Activated CD8-positive, alpha-beta memory T cell treated with anti-CD3 and anti-CD28 coated beads for 1 hour (primary cell): ENCODE measurements at places on chromosomes 3 and 15.

GRCh38 chr15:98380721-98381120, 267.6 kb upstream of the IGF1R start:
- DNase-seq, result no peak

GRCh38 chr15:40847223-40847961, 3.5 kb downstream of the SPINT1 start:
- no peak for DNase-seq

GRCh38 chr3:35745351-35745750, 106.0 kb downstream of the ARPP21 start:
- no peak for DNase-seq

- no peak for DNase-seq
Measured at GRCh38 chr15:74337607-74338211, 29.7 kb downstream of the CYP11A1 start.

DNA sequence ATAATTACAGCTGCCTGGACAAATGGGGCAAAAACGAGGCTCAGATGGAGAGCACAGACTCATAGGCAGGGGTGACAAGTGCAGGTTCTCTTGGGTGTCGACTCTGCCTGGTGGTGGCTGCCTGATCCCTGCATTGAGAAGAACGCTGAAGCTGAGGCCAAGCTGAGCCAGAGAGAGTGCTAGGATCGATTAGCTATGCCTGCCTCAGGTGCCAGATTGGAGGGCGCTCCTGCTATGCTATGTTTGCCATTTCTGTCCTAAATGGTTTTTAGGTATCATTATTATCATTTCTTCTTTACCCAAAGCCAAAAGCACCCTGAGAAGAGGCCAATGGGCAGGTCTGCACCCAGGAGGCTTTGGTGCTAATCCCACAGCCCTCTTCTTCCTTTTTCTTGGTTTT, 53.9 kb upstream of the SLC6A11 start:
- DNase-seq, result no peak

DNA sequence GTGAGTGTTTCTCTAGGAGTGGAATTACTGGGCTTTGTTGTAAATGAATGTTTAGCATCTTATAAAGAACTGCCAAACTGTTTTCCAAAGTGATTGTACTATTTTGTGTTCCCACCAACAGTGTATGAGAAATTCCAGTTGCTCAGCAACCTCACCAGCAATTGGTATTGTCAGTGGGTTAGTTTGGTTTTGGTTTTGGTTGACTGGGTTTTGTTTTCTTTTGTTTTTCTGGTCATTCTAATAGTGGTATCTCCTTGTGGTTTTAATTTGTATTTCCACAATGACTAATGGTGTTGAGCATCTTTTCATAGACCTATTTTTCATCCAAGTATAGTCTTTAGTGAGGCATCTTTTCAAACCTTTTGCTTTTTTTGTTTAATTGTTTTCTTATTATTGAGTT, 27.1 kb downstream of the FILIP1L start:
- DNase-seq, result no peak

- DNase-seq, result no peak
Measured at GRCh38 chr3:35064761-35065160, 574.6 kb upstream of the ARPP21 start.

- no peak for DNase-seq
Measured at GRCh38 chr3:107283948-107284347, 93.3 kb upstream of the CCDC54 start.

GRCh38 chr15:61519296-61519695, 290.2 kb upstream of the RORA start:
- DNase-seq, result no peak

GRCh38 chr15:45111390-45112142, 2.4 kb downstream of the DUOX2 start:
- no peak for DNase-seq

DNA sequence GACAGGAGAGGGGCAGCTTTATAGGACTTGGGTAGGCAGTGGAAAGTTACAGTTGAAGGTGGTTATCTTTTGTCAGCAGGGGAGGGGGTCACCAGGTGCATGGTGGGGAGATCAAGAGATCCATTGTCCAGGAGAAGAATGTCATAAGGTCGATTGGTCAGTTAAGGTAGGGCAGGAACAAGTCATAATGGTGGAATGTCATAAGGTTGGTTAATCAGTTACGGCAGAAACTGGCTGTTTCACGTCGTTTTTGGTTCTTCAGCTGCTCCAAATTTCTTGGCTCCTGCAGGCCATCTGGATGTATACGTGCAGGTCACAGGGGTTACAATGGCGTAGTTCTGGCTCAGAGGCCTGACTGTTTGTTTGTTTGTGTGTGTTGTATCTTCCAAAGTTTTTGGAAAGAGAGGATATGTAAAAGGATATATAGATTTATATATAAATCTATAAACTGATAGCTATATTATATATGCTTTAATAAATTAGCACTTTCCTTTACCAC, 565.1 kb downstream of the ZNF385D start:
- no peak for DNase-seq

- peak; percentile 80 for DNase-seq
Measured at GRCh38 chr3:52001443-52001974, 5.8 kb upstream of the RPL29 start.

- no peak for DNase-seq
Measured at GRCh38 chr3:45088543-45089358, 57.4 kb downstream of the CDCP1 start.

GRCh38 chr3:124699686-124700396, 30.4 kb upstream of the UMPS start:
- DNase-seq, result no peak

DNA sequence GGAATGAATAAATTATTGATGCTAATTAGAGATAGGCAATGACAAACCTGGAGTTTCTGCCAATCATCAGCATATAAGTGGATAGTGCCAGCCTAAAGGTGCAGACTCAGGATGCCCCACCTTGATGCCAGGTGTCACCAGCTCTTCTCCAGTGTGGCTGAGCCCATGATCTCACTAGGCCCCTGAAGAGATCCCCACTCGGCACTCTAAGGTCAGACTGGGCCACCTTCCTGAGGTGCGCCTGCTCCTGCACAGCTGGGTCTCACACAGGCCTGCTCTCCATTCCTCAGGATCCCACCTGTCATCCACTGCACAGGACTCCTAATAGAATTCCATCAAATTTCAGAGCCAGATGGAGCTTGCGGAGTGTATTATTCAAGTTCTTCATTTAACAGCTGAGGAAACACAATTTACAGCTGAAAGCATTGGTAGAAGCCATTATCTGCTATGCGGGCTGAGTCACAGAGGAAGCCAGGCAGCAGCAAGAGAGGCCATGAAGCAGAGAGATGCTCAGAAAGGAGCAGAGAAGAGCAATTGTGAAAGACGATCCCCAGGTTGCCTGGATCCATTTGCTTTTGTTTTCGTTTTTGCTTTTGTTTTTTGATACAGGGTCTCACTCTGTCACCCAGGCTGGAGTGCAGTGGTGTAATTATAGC, 25.1 kb upstream of the FSTL1 start:
- no peak for DNase-seq

DNA sequence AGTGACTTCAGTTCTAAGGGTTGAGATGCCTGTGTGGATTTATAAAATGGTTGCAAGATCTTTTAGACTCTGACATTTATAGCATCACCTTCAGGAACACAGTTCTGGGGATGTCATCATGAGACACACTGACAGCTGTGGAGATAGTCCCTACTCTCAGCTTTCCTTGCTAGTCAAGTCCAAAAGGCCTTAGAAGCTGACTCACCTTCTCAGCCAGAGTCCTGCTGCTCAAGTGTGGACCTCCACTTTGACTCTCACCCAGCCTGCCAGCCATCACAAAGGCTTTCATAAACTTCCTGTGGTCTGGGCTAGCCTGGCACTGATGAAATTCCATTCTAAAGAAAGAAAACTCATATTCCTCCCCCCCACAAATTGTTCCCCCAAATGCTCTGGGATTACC, 44.8 kb downstream of the TMEM39A start:
- DNase-seq, result no peak

DNA sequence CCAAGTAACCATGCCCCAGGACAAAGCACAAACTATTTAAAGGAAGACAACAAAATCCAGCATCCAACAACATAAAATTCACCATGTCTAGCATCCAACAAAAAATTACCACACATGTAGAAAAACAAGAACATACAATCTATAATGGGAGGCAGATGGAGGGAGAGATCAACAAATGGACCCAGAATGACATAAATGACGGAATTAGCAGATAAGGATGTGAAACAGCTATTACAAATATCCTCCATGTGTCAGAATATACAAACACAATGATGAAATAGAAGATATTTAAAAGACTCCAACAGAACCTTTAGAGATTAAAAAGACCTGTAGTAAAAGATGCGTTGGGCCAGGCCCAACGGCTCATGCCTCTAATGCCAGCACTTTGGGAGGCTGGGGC, 10.8 kb downstream of the LYSMD4 start:
- DNase-seq, result no peak

DNA sequence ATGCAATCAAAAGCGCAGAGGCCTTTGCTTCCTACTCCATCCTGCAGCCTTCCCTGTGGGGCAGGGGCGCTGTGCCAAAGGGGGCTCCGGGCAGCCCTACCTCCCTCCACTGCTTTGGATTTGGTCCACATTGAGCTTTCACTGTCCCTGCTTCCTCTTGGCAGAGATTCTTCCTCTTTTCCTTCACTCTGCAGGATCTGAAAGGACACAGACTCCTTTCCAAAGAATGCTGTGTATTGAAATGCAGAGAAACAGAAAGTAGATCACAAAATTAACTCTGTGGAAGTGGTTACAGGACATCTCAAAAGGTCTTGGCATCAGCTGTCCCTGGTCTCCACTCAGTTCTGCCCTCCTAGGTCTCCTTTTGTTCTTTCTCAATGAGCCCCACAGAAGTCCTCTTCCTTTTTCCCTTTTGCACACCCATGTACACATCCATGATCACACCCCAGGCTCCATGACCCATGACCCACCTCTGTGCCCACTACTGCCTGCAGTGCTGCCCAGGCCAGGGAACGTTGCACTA, 64.1 kb downstream of the CCR1 start:
- no peak for DNase-seq

DNA sequence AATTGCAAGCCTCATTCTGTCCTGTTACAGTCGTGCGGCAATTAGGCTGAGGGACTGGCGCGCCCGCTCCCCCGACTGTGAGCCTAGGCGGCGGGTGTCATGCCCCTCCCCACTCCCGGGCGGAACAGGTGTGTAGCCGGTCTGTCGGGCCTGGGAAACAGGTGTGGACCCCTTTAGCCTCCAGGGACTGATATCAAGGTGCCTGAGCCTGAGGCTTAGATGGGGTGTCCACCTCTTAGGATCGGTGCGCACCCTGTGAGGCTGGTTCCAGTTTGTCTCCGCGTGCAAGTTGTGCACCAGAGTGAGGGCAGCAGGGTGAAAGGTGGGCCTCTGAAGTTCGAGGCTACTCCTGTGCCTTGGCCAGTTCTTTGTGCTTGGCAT, 686 bp downstream of the VPS8 start:
- DNase-seq, result peak; percentile 8

DNA sequence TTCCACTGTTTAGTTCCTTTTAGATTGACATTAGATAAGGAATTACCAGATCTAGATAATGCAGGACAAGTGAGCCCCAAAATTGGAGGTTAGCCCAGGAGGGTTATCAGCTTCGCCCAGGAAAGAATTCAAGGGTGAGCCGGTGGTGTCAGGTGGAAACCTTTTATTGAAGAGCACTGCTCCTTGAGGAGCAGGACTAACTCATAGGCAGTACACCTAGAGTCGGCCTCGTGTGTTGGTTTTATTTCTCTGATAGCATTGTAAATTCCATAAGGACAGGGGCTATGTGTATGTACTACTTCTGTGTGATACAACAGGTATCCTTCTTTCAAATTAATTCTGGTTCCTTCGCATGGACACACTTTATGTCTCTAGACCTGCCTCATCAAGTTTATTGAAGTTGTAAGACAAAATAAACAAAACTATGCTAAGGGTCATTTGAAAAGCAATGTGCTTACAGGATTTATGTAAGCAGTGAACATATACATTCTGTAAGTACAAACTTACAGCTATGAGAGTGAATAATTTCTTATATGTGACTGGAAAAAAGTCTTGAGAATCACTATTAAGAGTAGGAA, 57.2 kb downstream of the SNX4 start:
- no peak for DNase-seq

DNA sequence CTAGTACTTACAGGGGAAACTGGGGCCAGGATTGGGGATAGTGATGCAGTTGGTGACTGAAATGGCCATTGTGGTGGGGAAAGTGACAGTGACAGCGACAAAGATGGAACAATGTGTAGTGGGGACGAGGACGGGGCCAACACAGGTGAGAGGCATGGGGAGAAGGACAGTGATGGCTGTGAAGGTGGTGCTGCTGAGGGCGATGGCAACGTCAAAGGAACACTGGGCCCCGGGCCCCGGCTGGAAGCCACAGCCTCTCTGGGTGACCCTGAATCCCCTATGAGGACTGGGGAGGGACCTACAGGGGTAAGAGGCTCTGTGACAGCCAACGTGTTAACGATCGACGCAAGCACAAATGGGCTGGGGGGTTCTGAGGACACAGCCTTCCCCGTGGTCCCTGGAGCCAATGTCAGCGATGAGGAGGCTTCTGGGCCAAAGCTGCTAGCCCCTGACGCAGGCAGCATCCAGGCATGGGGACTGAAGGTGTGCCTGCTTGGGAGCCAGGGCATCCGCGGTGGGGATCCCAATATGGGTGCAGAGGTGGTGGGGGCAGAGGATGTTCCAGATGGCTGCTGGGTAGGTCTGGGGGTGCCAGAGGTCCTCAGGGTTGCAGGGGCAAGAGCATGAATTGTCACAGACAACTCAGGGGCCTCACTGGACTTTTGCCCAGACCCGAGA, 25.2 kb upstream of the GOLGA6C start:
- DNase-seq, result no peak

- DNase-seq, result no peak
Measured at GRCh38 chr3:141336672-141337522, 31.4 kb upstream of the ZBTB38 start.

DNA sequence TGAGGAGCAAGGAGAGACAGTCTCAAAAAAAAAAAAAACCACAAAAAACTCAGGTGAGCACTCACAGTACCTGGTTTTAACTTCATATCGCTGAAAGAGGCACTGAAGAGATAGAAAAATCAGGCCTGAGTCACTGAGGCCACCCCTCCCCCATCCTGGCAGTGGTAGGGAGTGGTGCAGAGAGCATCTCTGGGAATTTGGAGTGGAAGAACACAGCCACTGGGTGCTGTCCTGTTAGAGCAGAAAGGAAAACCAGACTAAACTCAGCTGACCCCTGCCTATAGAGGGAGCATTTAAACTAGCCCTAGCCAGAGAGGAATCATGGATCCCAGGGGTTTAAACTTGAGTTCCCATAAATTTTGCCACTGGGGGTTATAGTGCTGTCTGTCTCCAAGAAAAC, 22.2 kb upstream of the DNAJC13 start:
- no peak for DNase-seq

DNA sequence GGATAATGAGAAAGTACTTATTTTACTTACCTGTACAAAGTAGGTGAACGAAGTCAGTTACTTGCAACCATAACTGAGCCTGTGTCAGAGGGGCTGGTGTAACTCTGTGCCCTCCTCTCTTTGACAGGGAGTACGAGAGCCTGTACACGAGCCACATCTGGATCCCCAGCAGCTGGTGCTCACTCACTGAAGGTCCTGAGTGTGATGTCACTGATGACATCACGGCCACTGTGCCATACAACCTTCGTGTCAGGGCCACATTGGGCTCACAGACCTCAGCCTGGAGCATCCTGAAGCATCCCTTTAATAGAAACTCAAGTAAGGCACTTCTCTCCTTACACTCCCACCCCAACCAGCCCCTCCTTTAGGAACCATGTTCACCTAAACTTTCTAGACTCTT, 24.2 kb downstream of the IL20RB start:
- no peak for DNase-seq

- DNase-seq, result no peak
Measured at GRCh38 chr15:29815000-29815710, 7.1 kb downstream of the TJP1 start.

GRCh38 chr15:81071120-81071519, 63.0 kb upstream of the CFAP161 start:
- DNase-seq, result no peak

GRCh38 chr3:106204160-106204868, 335.5 kb upstream of the CBLB start:
- no peak for DNase-seq
